NCI-H774 (cell line): ENCODE measurements at places on chromosomes 11 and 22.

GRCh38 chr11:116177521-116178210, 595.1 kb downstream of the BUD13 start:
- DNase-seq = no peak

DNA sequence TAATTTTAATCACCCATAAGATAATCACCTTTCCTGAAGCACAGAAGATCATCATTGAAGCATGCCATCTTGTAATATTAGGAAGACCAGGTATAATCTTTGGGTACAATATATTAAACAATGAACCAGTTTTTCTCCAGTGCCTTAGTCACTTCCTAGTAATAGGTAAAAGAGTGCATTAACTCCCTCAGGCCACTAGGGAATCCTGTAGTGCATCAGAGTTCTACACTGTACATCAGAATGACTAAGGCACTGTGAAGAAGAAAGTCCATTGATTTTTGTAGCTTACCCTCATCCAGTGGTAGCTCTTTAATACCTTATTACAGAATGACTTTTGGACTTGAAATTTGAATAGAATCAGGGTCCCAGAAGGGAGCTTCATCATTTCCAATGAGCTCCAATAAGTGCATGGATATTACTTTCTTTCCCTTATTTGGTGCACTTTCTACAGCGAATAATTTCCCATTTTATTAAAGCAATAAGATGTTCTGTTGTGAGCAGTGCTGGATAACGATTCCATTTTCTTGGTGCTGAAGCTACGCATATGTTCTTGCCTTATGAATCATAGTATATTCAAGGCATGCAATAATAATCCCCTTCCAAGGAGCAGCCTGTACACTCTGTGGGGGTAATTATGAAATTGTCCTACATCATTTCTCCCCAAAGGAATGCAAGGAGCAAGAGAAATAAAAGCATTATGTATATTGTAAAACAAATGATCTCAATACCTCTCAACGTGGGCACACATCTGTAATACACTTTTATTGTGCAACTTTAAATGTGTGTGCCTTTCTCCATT, 4.7 kb downstream of the C11orf87 start:
- no peak for DNase-seq

DNA sequence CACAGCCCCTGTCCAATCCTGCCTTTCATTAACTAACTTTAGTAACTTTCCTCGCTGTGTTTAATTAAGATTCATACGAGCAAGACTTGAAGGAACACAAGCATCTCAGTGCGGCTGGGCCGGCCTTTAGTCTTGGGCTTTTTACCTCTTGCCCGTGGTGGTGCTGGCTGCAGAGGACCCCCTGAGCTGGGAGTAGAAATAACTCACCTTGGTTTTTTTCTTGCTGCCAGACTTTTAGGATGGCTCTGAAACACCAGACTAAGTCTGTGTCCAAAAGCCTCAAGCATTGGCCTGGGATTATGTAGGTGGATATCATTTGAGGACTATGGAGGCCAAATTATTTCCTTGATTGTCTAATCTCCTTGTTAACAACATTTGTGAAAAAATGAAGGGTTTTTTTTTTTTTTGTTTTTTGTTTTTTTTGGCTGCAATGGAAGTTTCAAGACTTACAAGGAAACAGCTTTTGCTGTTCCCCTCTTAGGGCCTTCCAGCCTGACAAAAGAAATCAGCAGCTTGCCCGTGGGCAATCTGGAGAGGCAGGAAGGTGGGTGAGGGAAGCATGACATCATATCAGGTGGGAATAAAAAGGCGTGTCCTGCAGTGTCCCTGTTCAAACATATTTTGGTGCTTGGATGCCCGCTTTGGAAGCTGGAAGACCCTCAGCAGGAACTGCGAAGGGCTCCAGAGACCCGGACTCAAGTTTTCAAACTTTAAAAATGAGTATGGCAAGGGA, 44.0 kb downstream of the SMIM38 start:
- no peak for DNase-seq

DNA sequence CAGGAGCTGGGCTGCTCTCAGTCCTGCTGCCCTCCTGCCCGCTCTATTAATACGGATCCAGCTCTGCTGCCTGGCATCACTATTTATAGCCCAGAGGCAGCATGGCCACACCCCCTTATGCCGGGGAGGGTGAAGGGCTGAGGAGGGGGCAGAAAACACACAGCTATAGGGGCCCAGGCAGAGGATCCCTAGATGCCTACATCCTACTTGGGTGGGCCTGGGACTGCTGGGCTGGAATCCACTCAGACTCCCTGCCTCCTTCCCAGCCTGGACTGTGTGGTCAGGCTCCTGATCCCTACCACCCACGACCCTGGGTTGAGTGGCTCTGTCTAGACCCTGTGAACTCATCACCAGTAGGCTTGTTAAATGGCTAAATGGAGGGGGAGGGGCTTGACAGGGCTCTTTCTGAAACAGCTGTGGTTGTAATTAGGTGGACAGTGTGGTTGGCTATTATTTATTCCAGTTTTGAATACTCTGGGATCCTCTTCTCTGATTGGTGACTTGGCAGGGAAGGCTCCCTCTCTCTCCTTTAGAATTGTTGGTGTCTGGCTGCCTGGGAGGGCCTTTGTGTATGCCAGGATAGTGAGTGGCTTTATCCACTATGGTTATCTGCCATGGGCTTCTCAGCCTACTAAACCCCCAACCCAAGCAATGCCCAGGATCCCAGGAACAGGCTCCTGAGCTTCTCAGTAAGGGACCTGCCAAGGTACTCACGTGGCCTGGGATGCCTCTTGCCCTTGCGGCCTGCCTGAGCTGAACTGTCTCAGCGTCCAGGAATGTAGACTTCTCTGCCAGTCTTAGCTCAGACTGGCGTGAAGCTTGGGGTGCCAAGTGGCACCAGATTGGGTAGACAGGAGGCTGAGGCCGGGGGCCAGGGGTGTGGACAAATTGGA, 15.2 kb downstream of the PHLDB1 start:
- DNase-seq = peak; percentile 84

GRCh38 chr11:11746449-11746848, 95.3 kb upstream of the USP47 start:
- DNase-seq = no peak

GRCh38 chr11:67389477-67389876, 2.3 kb upstream of the RAD9A start:
- no peak for DNase-seq

DNA sequence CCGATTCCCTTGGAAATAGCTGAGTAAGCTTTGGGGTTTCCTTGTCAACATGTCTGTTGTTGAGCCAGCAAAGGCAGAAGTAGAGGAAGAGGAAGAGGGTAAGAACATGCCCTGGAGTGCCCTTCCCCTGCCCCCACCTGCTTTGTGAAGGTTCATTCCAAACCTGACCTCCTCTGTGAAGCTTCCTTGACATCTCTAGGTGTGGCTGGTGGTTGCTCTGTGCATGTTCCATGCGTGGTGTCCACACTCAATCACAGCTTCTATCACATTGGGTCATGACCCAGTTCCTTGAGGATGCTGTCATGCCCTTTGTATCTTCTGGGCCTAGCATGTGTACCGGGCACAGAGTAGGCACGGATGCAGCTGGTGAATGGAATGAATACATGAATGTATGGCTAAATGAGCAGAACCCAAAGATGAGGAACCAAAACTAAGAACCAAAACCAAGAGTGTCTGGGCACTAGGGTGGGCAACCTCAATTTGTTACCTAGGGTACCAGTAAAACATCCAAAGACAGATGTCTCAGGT, 23.7 kb upstream of the FXYD6 start:
- DNase-seq = no peak

GRCh38 chr11:64373598-64373974, 14.6 kb downstream of the RPS6KA4 start:
- DNase-seq = no peak

DNA sequence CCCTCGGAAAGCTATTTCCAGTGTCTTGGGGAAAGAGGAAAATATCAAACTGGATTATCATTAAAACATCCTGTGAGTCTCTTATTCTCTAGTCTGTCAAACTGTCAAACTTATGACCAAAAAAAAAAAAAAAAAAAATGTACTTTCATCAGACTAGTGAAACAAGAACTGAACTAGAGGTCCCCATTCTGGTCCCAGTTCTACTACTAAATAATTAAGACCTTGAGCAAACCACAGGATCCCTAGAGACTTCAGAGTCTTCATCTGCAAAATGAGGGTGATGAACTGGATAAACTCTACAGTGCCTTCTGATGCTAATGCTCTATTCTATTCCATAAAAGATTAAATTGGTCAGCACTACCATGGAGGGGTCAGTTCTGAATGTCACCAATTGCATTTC, 105.8 kb downstream of the SERGEF start:
- no peak for DNase-seq

DNA sequence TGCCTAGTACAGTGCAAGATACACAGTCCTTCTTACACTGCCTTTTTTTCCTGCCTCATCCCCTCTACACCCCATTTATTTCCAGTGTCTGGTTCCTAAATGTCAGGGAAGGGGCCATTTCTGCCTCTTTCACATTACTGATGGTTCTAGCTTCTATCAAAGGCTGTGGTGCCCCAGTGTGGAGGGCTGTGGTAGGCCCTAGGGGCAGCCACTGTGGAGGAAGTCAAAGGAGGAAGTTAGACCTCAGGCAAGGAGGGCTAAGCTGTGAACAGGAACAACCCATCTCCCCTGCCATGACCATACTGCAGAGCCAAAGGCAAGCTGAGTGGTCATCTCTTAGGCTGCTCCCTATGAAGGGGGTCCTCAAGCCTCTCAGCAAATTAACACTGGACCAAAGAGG, 81.9 kb upstream of the CRTAM start:
- DNase-seq = no peak

- no peak for DNase-seq
These were observed 103.3 kb upstream of the TOP3B start for GRCh38 chr22:22085702-22086500.

GRCh38 chr11:134596404-134596803, 184.4 kb upstream of the B3GAT1 start:
- DNase-seq = no peak

DNA sequence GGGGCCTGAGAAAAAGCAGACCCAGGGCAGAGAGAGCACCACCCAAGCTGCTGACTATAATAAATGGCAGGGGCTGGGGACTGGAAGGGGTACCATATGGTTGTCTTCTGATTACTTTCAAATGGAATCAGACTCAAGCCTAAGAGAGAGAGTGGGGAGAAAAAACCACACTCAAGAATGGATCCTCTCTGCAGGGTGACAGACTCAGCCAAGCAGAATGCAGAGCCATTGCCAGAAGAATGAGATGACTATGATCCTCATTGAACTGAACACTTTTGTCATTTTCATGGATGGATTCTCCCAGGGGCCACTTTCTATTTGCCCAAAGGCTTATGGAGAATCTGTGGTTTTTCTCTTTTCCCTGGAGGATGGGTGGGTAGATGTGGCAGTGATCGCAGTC, 8.7 kb downstream of the UBASH3B start:
- DNase-seq = no peak

DNA sequence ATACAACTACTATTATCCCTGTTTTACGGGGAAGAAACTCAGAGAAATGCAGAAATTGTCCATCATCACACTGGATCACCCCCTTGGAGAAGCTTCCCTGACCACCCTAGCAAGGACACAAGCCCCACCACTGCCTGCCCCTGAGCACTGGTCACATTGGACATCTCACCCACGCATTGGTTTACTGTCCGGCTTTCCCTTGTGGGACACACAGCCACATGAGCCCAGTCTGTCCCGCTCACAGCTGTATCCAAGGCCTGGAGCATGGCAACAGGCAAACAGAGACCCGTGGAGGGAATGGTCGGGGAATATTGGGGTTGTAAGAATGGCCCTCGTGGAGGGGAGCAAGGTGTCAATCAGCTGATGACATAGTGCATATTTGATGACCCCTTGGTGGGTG, 42.7 kb upstream of the FGF3 start:
- no peak for DNase-seq

- no peak for DNase-seq
These were observed 26.6 kb upstream of the SEPTIN5 start for GRCh38 chr22:19687561-19688300.

DNA sequence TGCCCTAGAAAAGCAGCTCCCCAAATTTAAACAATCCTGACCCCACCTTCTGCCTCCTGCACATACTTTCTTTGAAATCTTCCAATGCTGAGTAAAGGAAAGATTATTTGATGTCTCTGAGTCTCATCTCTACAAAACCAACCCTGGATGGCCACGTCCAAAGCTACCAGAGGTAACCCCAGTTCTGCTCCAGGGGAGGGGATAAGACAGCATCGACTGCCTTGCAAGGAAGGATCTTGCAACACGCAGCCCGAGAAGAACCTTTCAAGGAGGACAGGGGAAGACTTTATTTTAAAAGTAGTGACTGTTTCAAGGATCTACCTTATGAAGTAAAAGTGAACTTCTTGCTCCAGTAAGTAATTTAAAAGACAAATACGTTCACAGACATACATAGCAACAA, 66.5 kb upstream of the TMEM45B start:
- no peak for DNase-seq

- DNase-seq = no peak
These were observed 21.4 kb upstream of the PACSIN2 start for GRCh38 chr22:43036282-43036829.

DNA sequence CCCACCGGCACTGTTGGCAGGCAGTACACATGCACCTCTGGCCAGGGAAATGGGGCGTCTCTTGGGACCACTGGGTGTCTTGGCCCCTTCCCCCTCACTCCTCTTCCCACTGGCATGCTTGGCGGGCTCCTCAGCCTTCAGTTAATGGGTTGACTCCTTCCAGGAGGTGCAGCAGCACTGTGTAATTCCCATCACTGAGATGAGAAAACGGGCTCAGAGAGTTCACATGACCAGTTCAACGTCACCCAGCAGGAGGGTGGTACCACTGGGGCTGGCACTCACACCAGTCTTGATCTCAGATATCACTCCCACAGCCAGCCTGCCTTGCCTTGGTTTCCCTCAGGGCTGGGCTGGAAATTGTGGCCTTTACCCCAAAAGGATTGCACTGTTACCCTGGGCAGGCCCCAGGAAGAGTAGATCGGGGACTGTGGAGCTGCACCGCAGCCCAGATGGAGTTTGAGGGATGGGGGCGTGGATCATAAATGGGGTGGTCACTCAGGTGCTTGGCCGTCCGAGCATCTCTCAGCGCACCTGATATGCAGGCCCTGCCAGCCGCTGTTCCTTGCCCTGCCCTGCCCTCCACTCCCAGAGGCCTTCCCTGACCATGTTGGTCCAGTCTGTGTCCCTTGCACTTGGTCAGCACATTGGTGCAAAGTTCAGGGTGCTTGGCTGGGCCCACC, 16.9 kb downstream of the CAPN5 start:
- DNase-seq = no peak

DNA sequence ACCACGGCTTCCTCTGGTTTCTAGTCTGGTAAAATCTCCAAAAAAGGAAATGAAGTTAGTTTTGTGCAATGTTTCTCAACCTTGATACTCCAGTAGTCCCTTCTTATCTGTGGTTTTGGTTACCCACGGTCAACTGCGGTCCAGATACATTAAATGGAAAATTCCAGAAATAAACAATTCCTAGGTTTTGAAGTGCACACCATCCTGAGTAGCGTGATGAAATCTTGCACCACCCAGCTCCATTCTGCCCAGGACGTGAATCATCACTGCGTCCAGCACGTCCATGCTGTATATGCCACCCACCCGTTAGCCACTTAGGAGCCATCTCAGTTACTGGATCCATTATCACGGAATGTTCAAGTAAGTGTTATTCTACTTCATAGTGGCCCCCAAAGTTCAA, 117.0 kb downstream of the FBXO7 start:
- no peak for DNase-seq

- peak; percentile 8 for DNase-seq
These were observed 74.2 kb downstream of the SWAP70 start for GRCh38 chr11:9738116-9738515.

GRCh38 chr11:116556483-116556882, 216.3 kb downstream of the BUD13 start:
- DNase-seq = no peak
